SK-MEL-5 (cell line): ENCODE measurements at places on chromosomes 3 and 15.
A peak's percentile ranks its signal among the peaks of the same experiment; 100 is the strongest.

- DNase-seq = no peak
Measured at GRCh38 chr15:96264351-96264798, 66.1 kb upstream of the NR2F2 start.

DNA sequence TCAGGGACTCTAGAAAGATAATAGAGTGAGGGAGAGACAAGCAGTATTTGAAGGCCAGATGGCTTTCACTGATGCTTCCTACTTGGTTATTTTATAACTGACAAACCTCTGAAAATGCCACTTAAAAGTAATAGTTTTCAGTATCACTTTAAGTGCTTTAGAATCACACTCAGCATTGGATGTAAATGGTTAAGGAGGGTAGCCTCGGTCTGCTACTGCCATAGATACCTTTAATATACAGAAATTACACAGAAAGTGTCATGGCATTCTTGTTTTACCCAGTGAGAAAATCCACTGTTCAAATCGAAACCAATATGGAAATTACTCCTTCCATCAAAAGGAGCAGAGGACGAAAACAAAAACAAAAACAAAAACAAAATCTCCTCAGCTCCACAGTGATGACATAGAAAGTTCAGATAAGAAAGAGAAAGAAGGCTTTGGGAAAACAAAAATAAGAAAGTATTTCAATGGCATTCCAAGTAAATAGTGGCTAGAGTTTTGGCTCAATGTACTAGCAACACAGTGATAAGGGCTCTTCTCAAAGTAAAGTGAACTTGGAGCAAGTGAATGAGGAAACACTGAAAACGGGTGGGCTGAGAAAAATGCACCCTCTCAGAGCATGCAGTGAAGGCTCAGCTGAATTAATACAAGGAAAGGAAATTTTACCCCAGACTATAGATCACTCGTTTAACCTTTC lies 43.2 kb upstream of the CD47 start:
- no peak for DNase-seq

DNA sequence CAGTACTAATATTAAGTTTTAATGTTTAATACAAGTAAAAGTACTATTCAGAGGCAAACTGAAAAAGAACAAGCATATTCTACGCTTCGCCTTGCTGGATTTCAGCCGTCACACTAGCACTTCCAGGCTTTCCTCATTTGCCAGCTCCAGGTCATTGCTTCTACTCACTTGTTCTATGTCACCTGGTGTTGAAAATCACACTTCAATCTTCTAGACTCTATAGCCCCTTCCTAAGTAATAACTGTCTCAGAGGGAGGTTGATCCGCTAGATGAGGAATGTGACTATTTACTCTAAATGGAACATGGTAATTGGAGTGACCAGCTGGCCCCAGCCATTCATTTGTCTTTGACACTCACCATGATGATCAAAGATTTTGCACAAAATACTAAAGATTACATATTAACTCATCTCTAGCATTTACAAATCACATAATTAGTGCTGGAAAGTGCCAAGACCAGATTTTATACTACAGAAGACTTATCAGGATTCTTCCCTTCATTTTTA lies 92.0 kb downstream of the GAP43 start:
- DNase-seq = no peak

GRCh38 chr3:174122411-174122810 lies 724.9 kb downstream of the NLGN1 start:
- DNase-seq = peak; percentile 99

DNA sequence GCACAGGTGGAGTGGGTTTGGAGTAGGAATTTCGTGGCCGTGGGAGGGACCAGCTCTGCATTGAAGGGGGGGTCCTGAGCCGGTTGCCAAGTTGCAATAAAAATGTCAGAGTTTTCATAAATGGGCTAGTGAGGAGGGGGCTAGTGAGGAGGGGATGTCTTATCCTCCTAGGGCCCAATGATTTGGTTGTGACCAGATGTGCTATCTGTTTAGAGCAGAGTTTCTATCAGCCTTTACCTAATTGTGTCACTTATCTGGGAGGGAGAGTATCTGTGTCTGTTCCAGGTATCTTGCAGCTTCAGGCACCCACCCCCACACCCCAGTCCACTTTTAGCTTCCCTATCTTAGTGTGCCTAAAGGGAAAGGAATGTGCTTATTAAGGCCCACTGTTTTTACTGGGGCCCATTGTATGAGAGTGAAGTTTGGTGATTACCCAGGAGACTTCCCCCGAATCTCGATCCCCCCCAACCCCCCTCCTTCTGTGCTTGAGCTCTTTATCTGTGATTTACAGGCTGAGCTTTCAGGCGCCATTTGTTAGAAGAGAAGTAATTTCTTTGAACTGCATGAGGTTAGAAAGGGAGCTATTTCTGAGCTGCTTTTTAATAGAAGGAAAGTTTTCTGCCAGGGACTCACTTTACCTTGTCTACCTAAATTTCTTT lies 42.6 kb downstream of the PPCDC start:
- DNase-seq = no peak

- DNase-seq = peak; percentile 98
Measured at GRCh38 chr15:47431501-47431900, 285.8 kb upstream of the SEMA6D start.

DNA sequence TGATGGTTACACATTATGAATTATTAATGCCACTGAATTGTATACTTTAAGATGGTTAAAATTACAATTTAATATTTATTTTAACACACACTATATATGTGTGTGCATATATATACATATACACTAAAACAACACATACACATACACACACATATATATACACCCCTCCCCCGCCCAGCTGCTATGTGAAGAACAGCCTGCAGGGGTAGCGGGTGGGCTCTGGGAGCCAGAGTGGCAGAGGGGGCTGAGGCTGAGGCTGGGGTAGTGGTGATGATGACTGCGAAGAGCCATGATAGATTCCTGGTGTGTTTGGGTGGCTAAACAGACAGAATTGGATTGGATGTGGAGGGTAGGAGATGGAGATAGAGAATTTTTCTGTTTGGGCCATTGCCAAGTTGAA lies 39.4 kb upstream of the APEH start:
- DNase-seq = no peak

DNA sequence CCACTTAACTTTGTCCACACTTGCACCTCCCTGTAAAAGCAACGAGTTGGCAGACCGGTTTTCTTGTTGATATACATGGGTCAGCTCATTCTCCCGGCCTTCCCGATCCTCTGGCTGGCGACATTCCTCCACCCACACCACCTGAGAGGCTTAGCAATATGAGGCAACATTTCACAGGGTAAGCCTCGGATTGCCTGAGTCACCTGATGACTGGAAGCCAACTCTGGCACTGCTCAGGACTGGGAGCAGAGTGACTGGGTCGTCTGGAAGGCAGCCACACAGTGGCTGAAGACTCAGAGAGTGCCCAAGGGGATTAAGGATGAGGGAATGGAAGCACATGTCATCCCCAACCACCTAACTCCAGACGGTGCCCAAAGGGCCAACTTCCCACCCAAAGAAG lies 9.8 kb downstream of the HOMER2 start:
- DNase-seq = no peak

- DNase-seq = no peak
Measured at GRCh38 chr3:28294667-28295413, 53.4 kb downstream of the CMC1 start.

DNA sequence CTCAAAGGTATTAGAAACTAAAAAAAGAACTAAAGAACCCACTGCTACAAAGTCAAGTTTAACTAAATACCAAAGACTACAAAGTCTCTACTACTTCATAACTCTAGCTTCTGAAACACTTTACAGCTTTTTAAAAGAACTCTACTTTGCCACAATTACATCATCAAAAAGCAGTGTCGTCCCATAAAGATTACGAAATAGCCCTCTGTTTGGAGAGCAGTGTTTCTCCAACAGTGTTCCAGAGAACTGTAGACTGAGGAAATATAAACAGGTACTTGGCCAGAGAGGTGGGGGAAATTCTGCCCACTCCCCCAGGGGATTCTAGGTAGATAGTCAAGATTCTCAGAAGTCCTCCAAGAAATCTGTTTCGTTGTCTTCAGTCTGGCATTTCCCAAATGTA lies 225.6 kb downstream of the PDZRN3 start:
- DNase-seq = no peak

- no peak for DNase-seq
Measured at GRCh38 chr15:31831596-31831995, 198.7 kb upstream of the CHRNA7 start.

- no peak for DNase-seq
Measured at GRCh38 chr15:58110999-58111717, 27.0 kb upstream of the AQP9 start.

DNA sequence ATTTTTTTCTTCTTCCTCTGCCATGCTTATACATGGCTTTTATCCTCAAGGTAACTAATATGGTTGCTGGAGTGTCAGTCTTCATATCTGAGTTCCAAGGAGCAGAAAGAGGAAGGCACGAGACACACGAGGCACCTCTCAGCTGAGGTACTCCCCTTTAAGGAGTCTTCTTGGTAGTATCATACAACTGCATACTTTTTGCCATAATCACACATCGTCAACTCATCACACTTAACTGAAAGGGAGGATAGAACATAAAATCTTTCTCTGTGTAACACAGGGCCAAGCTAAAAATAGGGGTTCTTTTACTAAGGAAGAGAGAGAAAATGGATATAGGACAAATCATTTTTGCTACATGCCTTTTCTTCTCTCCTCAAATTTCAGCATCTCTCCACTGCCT lies 104.2 kb downstream of the OXSM start:
- DNase-seq = no peak

- DNase-seq = no peak
Measured at GRCh38 chr3:4532535-4533112, 39.5 kb downstream of the ITPR1 start.

GRCh38 chr15:75176396-75176761 lies 25.3 kb upstream of the C15orf39 start:
- no peak for DNase-seq

- DNase-seq = no peak
Measured at GRCh38 chr3:152267831-152268554, 736 bp upstream of the MBNL1 start.

GRCh38 chr3:165523801-165524200 lies 313.4 kb downstream of the BCHE start:
- DNase-seq = no peak

GRCh38 chr3:8656240-8656639 lies 11.6 kb upstream of the SSUH2 start:
- DNase-seq = no peak

GRCh38 chr3:128416578-128417211 lies 50.0 kb downstream of the DNAJB8 start:
- peak; percentile 9 for DNase-seq

DNA sequence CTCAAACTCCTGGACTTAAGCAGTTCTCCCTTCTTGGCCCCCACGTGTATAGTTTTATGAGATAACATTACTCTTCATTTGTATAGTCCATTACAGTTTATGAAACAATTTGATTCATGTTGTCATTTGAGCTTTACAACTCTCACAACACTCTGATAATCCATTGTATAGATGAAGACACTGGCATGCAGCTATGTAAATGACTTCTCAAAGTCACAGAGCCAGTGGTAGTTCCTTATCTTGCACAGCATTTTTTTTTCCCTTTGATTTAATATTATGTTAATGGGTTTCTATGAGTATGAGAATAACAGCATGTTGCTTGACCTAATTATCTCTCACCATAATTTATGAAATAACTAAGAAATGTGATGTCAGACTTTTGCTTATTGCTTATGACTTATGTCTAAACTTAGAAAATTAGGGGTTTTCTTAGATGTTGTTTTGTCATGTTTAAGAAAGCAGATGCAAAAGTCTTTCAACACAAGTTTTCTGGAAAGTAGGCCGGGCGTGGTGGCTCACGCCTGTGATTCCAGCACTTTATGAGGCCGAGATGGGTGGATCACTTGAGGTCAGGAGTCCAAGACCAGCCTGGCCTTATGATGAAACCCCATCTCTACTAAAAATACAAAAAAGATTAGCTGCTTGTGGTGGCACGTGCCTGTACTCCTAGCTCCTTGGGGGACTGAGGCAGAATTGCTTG lies 13.3 kb downstream of the VPS8 start:
- no peak for DNase-seq

DNA sequence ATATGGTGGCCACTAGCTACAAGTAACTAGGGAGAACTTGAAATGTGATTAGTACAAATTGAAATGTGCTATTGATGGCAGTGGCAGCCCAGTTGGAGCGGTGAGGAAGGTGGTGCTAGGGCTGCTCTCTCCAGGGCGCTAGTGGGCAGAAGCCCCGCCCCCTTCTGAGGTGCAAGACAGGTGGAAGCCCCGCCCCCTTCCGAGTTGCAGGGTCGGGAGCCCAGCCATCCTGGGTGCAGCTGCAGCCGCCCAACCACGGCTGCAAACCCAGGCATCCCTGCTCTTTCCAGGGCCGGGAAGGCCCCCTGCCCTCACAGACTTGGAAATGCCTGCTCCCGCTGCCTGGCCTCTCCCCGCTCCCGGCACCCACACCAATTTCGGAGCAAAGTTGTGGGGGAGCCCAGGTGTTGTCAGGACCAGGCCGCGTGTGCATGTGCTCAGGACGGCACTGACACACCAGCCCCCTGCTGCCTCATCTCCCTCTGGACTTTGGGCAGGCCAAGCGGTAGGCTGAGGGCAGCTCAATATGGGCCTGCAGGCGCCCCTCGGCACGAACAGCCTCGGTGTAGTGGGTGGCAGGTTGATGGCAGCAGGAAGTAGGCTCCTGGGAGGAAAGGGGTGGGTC lies 10.0 kb downstream of the ATR start:
- no peak for DNase-seq

DNA sequence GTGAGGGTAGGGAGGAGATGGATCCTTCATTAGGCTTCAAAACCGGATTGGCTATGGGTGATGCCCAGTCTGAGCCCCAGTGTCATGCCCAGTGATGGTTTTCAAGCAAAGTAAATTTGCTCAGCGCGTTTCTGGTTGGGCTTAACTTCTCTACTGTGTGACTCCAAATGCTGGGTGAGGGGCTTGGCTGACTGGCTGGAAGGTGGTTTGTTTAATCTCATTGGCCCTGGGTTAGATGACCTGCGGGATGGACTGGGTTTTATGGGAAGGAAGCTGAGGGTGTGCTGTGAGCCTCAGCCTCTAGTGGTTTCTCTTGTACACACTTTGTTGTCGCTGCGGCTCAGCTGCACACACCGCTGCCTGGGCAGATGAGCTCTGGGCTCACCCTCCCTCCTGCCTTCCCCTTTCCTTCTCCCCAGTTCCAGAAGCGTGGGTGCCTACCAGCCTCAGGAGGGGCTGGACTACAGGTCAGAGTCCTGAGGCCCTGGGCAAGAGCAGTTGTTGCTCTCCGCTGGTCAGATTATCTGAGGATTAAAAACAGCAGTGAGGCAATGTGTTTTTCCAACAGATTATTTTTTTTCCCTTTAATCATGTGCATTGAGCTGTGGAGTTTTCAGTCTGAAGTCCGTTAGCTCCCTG lies 18.6 kb downstream of the PDIA5 start:
- DNase-seq = no peak
